ENCODE measurements at places on chromosomes 3 and 15.

DNA sequence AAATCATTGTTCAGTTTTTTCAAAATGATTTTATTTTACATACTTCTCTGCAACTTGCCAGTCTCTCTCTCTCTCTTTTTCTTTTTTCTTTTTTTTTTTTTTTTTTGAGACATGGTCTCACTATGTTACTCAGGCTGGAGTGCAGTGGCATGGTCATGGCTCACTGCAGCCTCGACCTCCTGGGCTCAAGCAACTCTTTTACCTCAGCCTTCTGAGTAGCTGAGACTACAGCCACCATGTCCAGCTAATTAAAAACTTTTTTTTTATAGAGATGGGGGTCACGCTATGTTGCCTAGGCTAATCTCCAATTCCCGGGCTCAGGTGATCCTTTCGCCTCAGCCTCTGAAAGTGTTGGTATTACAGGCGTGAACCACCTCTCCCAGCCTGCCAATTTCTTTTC is 12.1 kb upstream of the ARID3B start:
- DNase-seq = no peak

- DNase-seq = no peak
Observed at GRCh38 chr3:134754768-134755559, 40.1 kb upstream of the EPHB1 start.

DNA sequence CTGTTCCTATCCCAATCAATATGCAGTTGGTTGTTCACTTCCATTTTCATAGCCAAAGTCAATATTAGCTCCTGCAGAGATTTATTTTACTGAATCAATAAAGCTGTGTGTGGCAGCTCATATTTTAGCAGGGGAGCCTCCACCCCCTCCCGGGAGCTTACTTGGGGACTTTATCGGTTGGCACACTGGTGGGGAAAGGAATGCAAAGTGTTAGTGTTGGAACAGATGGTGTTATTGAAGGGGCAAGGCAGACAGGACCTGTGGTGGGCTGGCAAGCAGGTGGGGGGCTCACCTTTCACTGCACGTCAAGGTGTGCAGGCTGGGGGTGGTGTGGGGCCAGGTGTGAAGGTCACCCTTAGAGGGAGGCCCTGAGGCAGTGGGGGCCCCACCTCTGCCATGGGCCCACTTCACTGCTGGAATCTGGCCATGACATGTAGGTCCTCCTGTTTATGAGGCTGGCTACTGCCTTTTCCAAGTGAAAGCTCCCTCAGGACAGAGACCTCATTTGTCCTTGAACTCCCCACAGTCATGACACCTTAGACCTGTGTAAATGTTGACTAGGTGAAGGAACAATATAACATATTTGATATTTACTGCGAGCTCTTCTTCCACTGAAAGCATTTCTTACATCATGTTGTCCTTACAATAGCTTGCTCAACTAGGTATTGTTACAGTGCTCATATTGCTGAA is 44.0 kb upstream of the SEC22A start:
- no peak for DNase-seq

DNA sequence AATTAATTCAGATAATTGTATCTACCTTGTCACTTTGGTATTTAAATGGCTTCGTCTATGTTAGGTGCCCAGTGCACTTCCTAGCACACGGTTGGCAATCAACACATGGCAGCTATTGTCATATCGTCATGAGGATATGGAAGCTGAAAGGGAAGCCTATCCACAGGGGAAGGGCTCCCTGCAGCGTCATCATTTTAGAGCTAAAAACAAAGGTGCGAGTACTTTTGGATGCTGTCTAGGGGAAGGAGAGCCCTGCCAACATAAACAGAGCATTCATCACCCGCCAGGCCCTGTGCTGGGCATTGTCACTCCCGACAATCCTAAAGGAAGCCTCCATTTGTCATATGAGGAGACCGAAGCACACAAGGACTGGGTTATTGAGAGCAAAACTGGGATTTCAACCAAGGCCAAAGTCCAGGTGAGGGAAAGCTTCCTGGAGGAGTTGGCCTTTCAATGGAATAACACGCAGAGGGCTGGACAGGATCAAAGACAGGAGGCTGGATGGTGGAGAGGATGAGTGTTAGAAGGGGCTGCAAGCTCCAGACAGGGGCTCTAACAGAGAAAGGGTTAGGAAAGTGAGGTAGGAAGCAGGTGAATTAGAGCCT is 8.0 kb upstream of the PARL start:
- DNase-seq = no peak

GRCh38 chr3:157335233-157336076 is 101.2 kb upstream of the PTX3 start:
- no peak for DNase-seq

DNA sequence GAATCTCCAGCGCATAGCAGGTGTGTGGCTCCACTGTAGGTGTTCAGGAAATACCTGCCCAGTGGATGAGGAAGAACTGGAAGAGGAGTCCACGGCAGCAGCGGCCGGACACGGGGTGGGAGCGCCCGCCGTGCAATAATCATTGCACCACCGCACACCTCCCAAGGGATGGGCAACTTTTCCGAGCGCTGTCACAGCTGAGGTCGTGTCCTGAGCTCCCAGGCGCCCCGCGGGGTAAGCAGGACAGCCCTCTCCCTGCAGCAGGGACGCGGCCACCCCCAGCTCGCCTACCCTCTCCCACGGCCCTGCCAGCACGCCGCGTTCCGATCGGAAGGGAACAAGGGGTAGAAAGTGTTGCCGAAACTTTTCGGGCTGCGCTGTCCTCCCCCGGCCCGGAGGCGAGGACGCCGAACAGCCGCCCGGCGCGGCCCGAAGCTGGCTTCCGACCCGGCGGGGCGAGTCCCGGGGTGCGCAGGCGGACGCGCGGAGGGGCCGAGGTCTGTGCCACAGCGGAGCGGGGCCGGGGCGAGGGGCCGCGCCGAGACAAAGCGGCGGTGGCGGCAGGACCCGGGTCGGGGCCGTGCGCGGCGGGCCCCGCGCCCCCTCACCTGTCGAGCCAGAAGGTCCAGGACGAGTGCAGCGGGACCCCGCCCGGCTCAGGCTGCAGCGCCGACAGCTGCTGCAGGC is 475 bp downstream of the EIF4E3 start:
- peak; percentile 41 for DNase-seq

- no peak for DNase-seq
Observed at GRCh38 chr3:8625991-8626390, 18.6 kb downstream of the SSUH2 start.

GRCh38 chr15:66945286-66945685 is 120.1 kb upstream of the SMAD3 start:
- DNase-seq = no peak

- no peak for DNase-seq
Observed at GRCh38 chr15:67296684-67297083, 42.1 kb downstream of the IQCH start.

DNA sequence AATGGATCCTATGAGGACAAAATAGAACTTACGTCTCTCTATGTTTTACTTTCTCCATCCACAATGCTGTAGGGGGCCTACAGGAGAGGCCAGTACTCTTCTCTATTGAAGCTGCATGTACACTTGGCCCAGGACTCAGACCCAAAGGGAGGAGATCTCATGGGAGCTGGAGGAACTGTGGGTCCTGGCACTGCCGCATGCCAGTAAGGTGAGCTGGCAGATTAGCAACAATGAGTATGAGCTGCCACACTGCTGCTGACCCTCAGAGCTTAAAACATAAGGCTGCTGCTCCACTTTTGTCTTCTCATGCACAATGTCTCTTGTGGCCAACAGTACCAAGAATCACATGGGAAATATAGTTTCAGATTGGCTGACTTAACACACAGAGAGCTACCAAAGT is 57.8 kb upstream of the TBC1D5 start:
- no peak for DNase-seq

DNA sequence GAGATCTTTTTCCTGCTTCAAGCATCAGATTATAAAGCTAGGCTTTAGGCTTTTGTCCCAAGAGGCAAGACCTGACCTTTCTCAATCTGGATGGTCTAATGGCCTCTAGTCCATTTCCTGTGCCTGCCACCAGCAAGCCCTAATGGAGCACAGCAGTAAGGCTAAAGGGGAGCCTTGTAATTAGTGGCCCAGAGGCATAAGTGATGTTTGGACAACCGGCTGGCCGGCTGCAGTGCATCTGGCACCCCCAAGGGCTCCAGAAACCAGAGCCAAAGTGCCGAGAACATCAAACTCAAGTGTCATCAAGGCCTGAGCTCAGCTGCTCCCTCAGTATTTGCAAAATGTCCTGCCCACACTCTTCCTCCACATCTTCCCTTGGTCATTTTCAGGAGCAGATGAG is 31.9 kb upstream of the RTP4 start:
- no peak for DNase-seq

- DNase-seq = no peak
Observed at GRCh38 chr15:88788036-88788435, 15.2 kb upstream of the ACAN start.

GRCh38 chr3:47016934-47017435 is 37.5 kb downstream of the NBEAL2 start:
- no peak for DNase-seq

DNA sequence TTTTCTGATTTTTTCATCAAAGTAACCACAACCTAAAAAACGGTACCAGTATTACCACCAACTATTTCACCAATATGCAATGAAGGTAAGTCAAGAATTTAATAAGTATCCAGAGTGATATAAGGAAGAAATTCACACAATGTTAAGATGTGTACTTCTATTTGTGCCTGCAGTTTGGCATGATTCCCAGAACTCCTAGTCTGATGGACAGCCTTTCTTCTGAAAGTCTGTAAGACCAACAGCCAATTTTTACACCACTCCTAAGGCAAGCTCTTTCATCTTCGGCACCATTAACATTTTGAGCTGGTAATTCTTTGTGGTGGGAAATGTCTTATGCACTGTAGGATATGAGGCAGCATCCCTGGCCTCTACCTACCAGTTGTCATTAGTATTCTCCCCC is 108.3 kb downstream of the VPS13C start:
- no peak for DNase-seq

- DNase-seq = no peak
Observed at GRCh38 chr3:9386501-9387321, 10.7 kb upstream of the SETD5 start.

- no peak for DNase-seq
Observed at GRCh38 chr3:101381809-101382208, 61.4 kb upstream of the IMPG2 start.

DNA sequence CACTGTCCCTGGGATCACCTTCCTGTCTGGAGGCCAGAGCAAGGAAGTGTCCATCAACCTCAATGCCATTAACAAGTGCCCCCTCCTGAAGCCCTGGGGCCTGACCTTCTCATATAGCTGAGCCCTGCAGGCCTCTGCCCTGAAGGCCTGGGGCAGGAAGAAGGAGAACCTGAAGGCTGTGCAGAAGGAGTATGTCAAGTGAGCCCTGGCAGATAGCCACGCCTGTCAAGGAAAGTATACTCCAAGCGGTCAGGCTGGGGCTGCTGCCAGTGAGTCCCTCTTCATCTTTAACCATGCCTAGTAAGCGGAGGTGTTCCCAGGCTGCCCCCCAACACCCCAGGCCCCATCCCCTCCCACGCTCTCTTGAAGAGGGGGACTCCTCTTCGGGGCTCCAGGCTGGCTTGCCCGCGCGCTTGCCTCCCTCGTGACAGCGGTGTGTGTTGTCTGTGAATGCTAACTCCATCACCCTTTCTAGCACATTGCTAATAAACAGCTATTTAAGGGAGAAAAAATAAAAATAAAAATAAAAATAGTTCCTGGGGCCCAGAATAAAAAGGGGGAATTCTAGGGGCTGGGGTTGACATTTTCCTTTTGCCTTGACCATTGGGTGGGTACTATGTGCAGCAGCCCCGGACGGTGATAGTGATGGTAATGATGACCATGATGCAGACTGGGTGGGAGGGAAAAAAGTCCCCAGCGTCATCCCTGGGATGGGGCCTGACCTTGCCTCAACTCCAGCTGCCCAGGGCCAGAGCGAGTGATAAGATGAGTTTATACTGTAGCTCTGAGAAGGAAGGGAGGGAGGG is 3.3 kb upstream of the ALAS1 start:
- DNase-seq = no peak

Data from stimulated activated CD4-positive, alpha-beta T cell treated with anti-CD3 and anti-CD28 coated beads, Interleukin-1b, Interleukin-23, amount 100 ng/mL, for 4 hours (primary cell).